D341Med (cell line): ENCODE measurements at places on chromosomes 16 and 17.

- DNase-seq, result no peak
These were observed 47.9 kb downstream of the WDR59 start for GRCh38 chr16:74936902-74937560.

DNA sequence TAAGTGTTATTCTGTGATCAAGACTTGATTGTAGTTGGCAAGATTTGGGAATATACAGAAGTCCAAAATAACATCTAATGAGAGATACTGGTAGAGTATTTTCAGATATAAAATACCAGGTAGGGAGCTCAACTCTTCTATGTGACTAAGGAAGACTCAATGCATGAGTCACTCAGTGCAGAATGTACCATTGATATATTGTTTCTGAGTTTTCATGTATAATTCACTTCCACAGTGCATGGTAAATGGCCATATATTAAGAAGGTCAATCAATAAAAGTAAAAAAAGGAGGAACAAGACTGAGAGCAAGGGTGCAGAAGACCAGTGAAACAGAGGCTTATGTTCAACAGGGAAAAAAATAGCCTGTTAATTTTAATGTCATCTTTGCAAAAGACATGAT lies 1387.9 kb downstream of the CDH8 start:
- DNase-seq, result no peak

DNA sequence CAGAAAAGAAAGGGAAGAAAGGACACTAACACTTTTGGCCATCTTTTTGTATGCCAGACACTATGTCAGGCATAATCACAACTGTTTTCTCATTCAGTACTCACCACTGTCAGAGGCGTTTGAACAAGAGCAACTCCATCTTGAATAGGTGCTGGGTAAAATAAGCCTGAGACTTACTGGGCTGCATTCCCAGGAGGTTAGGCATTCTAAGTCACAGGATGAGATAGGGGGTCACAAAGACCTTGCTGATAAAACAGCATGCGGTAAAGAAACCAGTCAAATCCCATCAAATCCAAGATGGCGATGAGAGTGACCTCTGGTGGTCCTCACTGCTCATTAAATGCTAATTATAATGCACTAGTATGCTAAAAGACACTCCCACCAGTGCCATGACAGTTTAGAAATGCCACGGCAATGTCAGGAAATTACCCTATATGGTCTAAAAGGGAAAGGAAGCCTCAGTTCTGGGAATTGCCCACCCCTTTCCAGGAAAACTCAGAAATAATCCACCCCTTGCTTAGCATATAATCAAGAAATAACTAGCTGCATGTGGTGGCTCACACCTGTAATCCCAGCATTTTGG lies 14.9 kb upstream of the LYRM9 start:
- DNase-seq, result no peak

- no peak for DNase-seq
These were observed 65.8 kb downstream of the SALL1 start for GRCh38 chr16:51085271-51085670.

DNA sequence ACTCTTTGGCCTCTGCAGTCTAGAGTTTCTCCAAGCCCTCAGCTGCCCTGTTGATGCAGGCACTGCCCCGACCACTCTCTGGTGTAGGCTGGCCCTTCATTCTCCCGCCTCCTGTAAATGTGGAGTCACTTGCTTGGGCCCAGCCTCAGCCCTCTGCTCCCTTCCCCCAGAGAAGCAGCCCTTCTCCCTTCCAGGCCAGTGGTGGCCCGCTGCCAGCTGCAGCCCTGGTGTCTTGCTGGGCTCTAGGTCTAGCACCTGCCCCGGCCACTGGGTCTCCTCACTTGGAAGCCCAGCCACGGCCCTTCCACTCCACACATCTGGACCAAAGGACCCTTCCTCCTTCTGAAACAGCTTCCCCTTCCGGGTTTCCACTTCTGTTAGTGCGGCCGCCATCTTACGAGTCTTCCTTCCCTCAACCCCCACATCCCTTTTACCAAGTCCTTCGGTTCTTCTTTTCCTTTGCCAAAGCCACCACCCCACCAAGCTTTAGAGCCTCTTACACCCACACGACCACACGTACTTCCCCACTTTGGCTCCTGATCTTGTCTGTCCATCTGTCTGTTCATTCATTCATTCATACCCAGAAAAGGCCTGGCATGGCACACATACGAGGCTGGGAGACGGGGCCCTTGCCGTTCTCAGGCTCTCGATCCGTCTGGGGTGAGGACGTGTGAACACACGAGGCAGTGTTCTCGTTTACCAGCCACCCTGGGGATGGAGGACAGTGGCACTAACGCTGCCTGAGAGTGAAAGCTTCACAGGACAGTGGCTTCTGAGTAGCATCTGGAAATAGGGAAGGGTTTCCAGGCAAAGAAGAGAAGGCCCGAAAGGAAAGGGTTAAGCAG lies 68.0 kb downstream of the ABR start:
- DNase-seq, result no peak

DNA sequence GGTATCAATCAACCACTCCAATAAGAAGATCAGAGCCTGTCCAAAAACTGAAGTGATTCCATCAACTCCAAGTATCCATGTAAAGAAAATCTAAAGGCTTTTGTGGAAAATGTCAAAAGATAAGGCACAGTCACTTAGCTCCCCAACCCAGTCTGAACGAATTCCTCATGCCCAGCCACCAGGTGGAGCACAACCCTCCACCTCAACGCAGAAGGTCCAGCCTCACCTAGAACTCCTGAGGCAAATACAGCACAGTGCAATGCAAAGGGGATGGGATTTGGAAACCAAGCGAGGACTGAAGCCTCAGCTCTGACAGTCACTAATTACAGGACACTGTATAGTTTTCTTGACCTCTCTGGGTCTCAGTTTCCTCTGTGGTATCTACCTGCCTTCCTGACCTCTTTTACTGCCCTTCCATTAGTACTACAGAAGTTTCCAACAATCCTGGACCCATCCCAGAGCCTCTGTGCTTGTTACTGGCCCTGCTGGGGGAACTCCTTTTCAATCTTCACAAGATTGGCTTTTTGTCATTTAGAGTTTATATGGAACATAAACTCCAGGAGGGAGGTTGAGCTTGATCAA lies 2.0 kb downstream of the NCBP3 start:
- DNase-seq, result peak; percentile 53

- peak; percentile 92 for DNase-seq
These were observed 4.2 kb downstream of the TRADD start for GRCh38 chr16:67155295-67156142.

- no peak for DNase-seq
These were observed 98.5 kb downstream of the RAP1GAP2 start for GRCh38 chr17:2894782-2895181.

- DNase-seq, result peak; percentile 71
These were observed 7.5 kb upstream of the EDC4 start for GRCh38 chr16:67865318-67865717.
